ENCODE measurements at places on chromosomes 6 and 20.

GRCh38 chr6:37017606-37018197, 12.2 kb downstream of the FGD2 start:
- no peak for DNase-seq

GRCh38 chr6:33632558-33633039, 11.5 kb downstream of the ITPR3 start:
- DNase-seq: peak; percentile 36

DNA sequence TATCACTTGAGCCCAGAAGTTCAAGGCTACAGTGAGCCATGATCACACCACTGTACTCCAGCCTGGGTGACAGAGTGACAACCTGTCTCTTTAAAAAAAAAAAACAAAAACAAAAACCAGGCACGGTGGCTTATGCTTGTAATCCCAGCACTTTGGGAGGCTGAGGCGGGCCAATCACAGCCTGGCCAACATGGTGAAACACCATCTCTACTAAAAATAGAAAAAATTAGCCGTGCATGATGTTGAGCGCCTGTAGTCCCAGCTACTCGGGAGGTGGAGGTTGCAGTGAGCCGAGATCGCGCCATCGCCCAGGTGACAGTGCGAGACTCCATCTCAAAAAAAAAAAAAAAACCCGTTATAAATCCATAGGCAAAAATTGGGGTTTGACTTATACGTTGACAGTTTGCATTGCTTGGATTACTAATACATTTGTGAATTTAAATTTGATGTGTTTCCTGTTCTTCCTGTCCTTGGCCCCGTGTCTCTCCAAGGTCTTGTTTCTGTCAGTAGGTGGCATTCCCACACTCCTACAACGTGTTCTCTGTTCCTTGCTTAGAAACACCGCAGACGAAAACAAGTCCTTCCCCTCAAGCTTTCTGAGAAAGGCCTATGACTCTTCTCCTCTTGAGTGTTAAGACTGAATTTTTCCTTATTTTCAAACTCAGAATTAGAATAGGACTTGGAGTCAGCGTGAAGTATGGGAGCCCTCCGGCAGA, 147.0 kb downstream of the DTNBP1 start:
- DNase-seq: no peak

DNA sequence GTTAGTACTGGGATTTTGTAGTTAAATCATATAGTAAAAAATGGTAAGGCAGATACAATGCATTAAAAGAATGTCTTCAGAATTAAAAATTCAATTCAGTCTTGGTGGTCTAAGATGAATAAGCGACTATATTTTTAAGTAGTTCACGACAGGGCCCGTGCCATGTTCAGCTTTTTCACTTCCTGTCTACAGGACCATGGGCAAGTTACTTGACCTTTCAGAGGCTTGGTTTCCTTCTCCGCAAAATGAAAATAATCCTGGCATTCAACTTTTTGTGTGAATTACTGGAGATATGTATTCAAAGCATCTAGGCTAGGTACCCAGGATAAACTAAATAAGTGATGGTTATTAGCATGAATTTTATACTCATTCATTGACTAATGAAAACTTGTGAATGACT, 216.0 kb downstream of the BTBD9 start:
- no peak for DNase-seq

GRCh38 chr20:9629831-9630230, 115.4 kb downstream of the LAMP5 start:
- DNase-seq: no peak

GRCh38 chr20:35011589-35012226, 56.0 kb downstream of the MYH7B start:
- no peak for DNase-seq
